ENCODE measurements at places on chromosomes 1 and 21.

DNA sequence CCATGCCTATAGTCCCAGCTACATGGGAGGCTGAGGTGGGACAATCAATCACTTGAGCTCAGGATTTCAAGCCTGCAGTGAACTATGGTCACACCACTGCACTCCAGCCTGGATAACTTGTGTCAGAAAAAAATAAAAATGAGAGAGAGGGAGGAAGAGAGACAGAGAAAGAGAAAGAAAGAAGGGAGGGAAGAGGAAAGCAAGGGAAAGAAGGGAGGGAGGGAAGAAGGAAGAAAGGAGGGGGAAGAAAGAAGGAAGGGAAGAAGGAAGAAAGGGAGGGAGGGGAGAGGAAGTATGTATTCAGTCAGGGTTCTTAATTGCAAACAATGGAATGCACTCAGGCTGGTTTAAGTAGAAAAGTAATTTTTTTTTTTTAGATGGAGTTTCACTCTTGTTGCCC, 7.9 kb upstream of the HENMT1 start:
- H3K36me3 ChIP-seq, result no peaks in the 10 kb centered on the region
- no peak for DNase-seq
- no peak overlapping the region for H3K4me3 ChIP-seq

GRCh38 chr1:169217636-169218035, 111.1 kb downstream of the ATP1B1 start:
- no peaks in the 10 kb centered on the region for H3K4me1 ChIP-seq
- no peak overlapping the region for H3K4me3 ChIP-seq
- no peaks in the 10 kb centered on the region for H3K27me3 ChIP-seq
- H3K27ac ChIP-seq, result no peak overlapping the region
- H3K36me3 ChIP-seq, result no peaks in the 10 kb centered on the region

DNA sequence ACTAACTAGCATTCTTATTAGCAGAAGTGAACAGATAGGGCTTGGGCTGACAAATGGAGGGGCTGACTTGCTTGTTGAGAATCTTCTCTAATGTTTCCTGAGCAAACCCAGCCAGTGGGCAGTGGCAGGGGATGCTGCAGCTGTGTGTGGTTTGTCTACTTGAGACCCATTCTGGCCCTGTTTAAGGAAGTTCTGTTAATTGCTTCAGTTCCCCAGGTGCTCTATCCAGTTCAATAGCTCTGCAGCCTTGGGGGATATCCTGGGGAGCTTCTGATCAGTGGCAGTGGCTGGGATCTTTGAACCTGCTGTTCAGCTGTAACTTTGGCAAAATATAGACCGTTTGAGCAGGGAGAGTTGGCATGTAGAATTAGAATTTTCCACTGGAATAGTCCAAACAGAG, 137.4 kb downstream of the ZNF326 start:
- H3K4me1 ChIP-seq, result peaks cover 5% of the 10 kb centered on the region
- no peaks in the 10 kb centered on the region for H3K36me3 ChIP-seq
- H3K4me3 ChIP-seq, result no peak overlapping the region
- no peak overlapping the region for H3K27ac ChIP-seq

GRCh38 chr1:68963353-68963752, 466.5 kb upstream of the DEPDC1 start:
- H3K4me3 ChIP-seq, result no peak overlapping the region
- no peak overlapping the region for H3K27ac ChIP-seq
- H3K4me1 ChIP-seq, result no peaks in the 10 kb centered on the region
- H3K36me3 ChIP-seq, result no peaks in the 10 kb centered on the region
- H3K27me3 ChIP-seq, result no peaks in the 10 kb centered on the region
- no peak for DNase-seq

DNA sequence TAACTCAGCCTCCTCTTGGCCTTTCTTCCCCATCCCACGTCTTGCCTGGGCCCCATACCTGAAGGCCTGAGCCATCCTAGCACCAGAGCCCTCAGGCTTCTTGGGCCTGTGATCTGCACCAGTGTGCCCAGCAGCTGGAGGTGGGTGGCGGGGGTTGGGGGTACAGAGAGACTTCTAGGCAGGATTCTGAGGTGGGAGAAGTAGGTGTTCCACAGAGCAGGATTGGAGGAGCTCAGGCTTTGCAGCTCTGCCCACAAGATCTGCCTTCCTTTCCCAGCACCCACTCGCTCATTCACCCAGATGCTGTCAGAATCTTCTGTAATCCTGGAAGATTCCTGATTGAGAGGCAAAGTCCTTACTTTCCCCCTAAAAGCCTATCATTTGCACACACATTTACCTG, 10.0 kb upstream of the GJB5 start:
- H3K27ac ChIP-seq, result no peak overlapping the region
- no peaks in the 10 kb centered on the region for H3K36me3 ChIP-seq
- no peak overlapping the region for H3K4me3 ChIP-seq
- DNase-seq, result no peak
- H3K27me3 ChIP-seq, result peaks cover 2% of the 10 kb centered on the region

GRCh38 chr1:43004587-43005459, 46.2 kb upstream of the SLC2A1 start:
- H3K4me1 ChIP-seq, result peaks cover 38% of the 10 kb centered on the region
- peaks cover 19% of the 10 kb centered on the region for H3K27me3 ChIP-seq
- H3K36me3 ChIP-seq, result no peaks in the 10 kb centered on the region
- no peak overlapping the region for H3K27ac ChIP-seq
- DNase-seq, result no peak
- H3K4me3 ChIP-seq, result no peak overlapping the region

GRCh38 chr1:170730014-170730413, 66.1 kb downstream of the PRRX1 start:
- no peaks in the 10 kb centered on the region for H3K4me1 ChIP-seq
- H3K27me3 ChIP-seq, result no peaks in the 10 kb centered on the region
- no peak for DNase-seq
- H3K4me3 ChIP-seq, result no peak overlapping the region

- H3K4me3 ChIP-seq, result no peak overlapping the region
- peaks cover 56% of the 10 kb centered on the region for H3K4me1 ChIP-seq
- H3K27me3 ChIP-seq, result no peaks in the 10 kb centered on the region
- no peaks in the 10 kb centered on the region for H3K36me3 ChIP-seq
- no peak overlapping the region for H3K27ac ChIP-seq
Observed at GRCh38 chr1:156149374-156150332, 3.7 kb upstream of the SEMA4A start.
